ENCODE measurements at places on chromosomes 16 and 17.

DNA sequence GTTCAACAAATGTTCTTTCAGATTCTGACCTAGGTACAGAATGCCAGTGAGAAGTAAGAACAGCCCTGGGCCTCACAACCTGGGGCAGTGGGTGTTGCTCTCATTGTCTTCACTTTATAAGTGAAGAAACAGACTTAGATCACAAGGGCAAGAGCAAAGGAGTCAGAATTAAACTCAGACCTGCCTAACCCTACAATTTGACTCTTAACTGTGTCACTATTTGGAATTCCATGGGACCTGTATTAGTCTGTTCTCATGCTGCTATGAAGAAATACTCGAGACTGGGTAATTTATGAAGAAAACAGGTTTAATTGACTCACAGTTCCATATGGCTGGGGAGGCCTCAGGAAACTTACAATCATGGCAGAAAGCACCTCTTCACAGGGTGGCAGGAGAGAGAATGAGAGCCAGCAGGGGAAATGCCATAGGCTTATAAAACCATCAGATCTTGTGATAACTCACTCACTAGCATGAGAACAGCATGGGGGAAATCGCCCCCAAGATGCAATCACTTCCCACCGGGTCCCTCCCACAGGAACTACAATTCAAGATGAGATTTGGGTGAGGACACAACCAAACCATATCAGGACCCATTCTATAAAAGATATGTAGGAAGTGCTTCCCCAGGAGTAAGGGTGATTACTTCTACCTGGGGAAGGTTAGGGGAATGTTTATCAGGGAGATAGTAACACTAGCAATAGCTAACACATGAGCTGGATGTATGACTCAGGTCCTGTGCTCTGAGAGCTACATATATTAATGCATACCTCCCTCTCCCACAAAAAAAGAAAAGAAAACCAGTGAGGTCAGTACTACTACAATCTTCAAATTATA, 270.1 kb downstream of the SOX9 start:
- no peak for DNase-seq

GRCh38 chr16:2029350-2029749, 2.6 kb downstream of the NHERF2 start:
- DNase-seq, result no peak

GRCh38 chr16:66332634-66333610, 33.6 kb upstream of the CDH5 start:
- no peak for DNase-seq

DNA sequence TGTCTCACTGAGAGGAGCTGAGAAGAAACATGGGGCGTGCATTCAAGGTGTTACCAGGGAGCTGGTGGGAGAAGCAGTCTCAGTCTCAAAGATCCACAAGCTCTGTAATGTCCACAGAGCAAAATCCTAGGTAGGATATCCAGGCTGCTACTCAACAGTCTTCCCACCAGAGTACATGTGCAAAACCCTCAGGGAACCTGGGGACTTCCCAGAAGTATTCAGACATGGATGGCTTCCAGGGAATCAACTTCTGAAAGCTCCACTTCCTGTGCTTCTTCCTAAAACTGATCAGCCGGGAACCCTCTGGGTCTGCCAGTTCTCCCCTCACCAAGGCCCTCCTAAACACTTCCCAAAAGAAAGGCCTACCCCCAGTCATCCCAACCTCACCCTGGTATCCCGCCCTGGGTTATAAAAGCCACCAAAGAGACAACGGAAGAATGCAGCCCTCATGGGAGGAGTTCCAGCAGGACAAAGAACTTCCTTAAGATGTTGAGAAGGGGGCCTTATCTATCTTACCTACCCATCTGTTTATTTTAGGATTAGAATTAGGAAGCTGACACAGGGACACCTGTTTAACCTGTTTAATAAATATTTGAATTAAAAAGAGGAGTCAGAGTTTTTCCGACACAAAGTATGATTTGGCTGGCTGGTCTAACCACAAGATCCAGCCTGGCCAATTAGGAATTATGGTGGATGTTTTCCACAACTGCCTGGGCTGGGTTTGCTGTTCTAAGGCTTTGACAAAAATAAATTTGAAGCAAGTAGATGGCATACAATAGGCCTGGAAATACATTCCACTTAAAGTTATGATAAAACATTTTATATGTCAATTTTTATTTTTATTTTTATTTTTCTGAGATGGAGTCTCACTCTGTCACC, 37.0 kb downstream of the CUEDC1 start:
- no peak for DNase-seq
